NCI-H460 (cell line): ENCODE measurements at places on chromosomes 2 and 18.

- DNase-seq = no peak
Observed at GRCh38 chr2:1988049-1988448, 243.7 kb upstream of the PXDN start.

GRCh38 chr2:161063946-161064306 is 96.3 kb upstream of the TANK start:
- DNase-seq = no peak

- no peak for DNase-seq
Observed at GRCh38 chr2:237109421-237109934, 23.8 kb downstream of the COPS8 start.

DNA sequence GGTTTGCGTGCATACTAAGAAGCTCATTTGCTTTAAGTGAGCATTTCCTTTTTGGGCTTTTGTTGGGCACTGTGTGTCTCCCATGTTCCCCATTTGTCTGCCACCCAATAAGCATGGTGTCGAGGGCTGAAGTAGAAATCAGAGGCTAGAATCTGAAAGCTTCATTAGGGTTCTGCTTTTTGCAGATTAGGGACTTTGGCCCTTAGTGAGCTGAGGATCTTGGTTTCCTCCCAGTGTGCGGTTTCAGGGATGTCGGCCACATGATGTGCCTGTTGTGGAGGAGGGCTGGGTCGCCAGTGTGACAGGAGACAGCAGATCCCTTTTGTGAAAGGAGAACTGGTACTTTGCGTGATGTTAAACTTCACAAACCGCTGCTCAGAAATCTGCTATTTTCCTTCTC is 41.1 kb downstream of the PLEKHB2 start:
- no peak for DNase-seq

DNA sequence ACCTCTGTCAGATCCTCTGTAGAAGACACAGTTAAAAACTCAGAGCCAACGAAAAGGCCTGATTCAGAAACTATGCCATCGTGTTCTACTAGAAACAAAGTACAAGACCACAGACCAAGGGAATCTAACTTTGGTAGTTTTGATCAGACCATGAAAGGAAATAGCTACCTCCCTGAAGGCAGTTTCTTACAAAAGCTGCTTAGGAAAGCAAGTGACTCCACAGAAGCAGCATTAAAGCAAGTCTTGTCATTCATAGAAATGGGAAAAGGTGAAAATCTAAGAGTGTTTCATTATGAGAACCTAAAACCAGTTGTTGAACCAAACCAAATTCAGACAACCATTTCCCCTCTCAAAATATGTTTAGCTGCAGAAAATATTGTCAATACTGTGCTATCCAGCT is 58.2 kb downstream of the FSIP2 start:
- no peak for DNase-seq

DNA sequence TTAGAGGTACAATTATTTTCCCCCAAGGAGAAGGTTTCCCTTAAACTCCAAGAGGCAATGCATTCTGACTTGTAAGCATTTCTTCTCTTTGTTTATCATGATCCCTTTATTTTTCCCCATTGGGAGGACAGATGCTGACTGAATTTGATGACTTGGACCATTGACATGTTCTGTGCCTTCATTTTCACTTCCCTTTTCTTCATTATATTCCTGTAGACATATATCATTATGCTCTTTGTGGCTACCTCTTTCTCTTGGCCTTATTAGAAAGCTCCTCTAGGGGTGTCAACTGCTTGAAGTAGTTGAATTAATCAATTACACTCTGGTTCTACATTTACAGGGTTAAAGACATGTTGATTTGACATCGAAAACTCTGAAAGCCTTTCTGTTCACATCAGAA is 330.0 kb upstream of the DCC start:
- no peak for DNase-seq

DNA sequence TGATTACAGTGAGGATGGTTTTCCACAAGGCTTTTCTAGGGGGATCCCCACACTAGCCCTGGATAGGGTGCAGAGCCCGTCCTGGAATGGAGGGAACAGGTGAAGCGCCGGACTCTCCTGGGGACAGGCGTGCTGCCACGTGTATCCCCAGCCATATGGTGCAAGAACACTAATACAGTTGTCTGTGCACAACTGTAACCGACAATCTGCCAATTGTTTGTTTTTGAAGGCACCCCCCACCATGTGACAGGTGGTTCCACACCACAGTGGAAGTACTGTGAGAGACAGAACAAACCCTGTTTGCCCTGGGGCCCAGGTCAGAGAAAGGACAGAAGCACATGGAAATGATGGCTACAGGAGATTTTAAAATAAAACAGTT is 52.9 kb downstream of the MYCN start:
- DNase-seq = no peak

DNA sequence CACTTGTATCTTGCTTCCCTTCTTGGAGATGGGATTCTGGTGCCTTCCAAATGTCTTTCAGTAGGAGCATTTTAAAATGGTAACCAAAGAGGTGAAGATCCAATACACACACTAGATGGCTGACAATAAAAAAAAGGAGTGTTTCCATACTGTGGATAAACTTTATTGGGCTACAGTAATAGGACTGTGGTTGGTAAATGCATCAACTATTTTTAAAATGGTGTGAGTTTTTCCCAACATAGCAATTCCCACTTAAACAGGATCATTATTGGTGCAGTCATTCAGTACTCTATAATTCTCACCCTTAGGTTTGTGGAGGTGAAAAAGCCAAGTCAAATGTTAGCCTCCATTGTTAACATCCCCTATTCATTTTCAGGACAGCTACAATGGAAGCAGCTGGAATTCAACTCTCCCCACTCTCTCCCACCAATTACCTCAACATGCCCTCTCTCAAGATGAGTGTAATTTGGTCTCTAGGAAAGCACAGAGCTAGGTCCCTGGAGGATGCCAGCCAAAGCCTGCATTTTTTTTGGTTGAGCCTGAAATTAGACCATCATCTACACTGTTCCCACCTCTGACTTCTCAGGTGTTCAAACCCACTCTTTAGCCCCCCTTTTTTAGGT is 273.3 kb downstream of the TCF4 start:
- DNase-seq = no peak

DNA sequence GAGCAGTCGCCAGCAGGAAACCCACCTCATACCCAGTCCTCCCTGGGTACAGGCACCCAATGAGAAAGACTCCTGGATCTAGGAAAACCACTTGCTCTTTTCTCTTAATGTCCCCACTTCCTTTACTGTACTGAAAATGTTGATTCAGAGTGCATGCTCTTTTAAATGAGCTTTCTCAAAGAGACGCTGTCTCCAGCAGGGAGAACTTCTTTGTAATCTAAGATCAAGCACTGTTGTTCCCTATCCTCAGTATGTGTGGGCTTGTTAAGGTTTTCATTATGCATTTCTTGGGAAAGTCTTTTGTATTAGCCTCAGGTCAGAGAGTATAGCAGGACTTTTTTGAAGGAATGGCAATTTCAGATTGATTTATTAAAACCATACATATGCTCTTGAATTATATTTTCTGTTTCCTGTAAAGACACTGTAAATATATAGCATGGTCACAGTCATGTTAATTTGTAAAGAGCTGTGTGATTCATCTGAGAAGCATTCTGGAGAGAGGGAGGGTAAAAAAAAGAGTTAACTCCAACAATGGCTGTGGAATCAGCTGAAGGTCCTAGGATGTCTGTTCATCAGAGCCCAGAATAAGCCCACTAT is 178.1 kb downstream of the MGAT5 start:
- no peak for DNase-seq
